Natural killer cell treated with Interleukin-12 subunit alpha and Interleukin-12 subunit beta and Interleukin-15 and Interleukin-18, amount 100 ng/mL, for 72 hours (primary cell): ENCODE measurements at places on chromosomes 13 and 19.

DNA sequence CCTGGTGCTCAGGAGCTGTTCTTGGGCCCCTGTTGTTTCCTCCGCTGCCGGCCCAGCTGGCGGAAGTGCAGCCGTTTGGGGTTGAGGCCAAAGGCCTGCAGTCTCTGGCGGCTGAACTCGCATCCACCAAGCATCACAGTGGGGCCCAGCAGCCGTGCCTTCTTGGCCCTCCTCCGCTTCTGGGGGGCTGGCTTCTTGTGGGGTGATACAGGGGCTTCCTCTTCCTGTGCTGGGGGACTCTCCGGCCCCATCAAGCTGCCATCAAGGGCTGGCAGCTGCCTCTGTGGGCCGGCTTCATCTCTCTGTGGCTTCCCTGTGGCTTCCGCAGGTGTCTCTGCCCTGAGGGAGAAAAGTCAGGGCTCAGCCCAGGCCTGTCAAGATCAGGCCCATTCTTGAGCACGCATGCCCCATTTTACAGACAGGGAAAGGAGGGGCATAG, 10.3 kb downstream of the ATG4D start:
- DNase-seq, result peak; percentile 75

GRCh38 chr13:43229506-43229905, 206.1 kb downstream of the DNAJC15 start:
- DNase-seq, result no peak

DNA sequence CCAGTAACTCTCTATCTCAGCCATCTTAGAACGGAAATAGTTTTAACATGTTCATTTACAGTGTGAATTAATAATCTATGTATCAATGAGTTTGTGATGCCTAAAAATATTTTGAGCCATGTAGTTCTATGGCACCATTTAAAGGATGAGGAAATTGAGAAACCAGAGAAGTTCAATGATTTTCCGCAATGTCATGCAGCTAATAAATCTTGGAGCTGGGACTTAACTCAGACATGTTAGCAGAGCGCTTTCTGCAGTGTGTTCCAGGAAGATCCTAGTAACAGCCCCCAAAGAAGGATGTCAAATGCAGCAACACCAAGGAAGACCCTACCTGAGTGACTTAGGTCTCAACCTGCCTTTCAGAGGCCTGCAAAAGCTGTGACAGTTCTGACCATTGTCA, 99.3 kb upstream of the RAP2A start:
- no peak for DNase-seq

GRCh38 chr13:88866195-88866594, 1195.0 kb downstream of the SLITRK5 start:
- no peak for DNase-seq
